ENCODE measurements at places on chromosomes 1 and 21. TPM values are rescaled to one million over a fixed set of nuclear protein-coding genes. Genes with fewer than 3 reads are reported as not detected.
A peak's percentile ranks its signal among the peaks of the same experiment; 100 is the strongest.

Gene ADORA1
- total RNA-seq = 8.6 TPM

Gene CELF3
- total RNA-seq = not detected

Gene B3GALT2
- 0.78 TPM for total RNA-seq

Gene TNFRSF9
- 6.7 TPM for total RNA-seq

Gene CNKSR1
- total RNA-seq = 1.0 TPM

Gene CASQ1
- not detected for total RNA-seq

Gene EMC1
- 51.2 TPM for total RNA-seq

Gene BGLAP
- total RNA-seq = not detected

DNA sequence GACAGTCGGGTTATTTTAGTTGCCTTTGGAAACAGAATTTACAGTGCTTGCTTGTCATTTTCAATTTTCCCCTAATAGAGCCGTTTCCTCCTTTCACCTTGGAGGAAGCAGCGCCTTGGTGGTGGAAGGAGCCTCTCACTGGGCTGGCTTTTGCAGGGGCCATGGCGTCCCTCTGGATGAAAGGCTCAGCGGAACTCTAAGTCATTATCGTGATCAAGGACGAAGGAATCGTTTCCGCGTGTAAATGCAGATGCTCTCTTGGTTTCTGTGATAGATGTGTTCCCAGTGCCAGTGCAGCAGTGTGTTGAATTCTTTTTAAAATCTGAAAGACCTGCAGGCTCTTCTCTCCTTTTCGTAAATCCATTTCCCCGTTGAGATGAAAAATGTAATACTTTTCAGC, 126.2 kb upstream of the LMO4 start:
- DNase-seq = no peak

DNA sequence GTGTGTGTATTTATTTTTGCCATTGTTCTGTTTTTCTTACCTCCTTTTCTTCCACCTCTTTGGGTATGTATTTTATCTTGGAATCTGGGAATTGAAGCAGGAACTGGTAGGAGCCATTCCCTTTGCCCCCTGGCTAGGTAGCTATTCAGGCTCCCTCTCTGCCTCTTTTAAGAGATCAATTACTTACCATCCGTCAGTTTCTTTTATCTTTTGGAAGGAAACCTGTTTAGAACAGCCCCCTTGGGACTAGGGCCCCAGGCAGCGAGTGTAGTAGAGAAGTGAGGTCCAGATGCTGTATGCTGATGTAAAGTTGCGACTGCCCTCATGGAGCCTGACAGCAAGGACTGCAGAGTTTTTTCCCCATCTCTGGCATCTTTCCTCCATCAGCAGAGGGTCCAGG, 41.6 kb downstream of the KIRREL1 start:
- DNase-seq = no peak

- no peak for DNase-seq
Measured at GRCh38 chr1:106798991-106799390, 257.5 kb upstream of the PRMT6 start.

- DNase-seq = no peak
Measured at GRCh38 chr1:2358651-2359640, 32.4 kb downstream of the MORN1 start.

DNA sequence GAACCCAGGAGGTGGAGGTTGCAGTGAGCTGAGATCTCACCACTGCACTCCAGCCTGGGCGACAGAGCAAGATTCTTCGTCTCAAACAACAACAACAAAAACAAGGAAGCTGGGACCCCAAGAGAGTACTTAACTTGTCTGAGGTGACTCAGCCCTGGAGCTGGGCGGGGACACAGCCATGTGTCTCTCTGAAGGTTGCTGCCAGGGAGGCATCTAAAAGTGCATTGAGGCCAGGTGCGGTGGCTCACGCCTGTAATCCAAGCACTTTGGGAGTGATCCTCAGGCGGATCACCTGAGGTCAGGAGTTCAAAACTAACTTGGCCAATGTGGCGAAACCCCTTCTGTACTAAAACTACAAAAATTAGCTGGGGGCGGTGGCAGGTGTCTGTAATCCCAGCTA, 7.7 kb downstream of the IFI6 start:
- no peak for DNase-seq

DNA sequence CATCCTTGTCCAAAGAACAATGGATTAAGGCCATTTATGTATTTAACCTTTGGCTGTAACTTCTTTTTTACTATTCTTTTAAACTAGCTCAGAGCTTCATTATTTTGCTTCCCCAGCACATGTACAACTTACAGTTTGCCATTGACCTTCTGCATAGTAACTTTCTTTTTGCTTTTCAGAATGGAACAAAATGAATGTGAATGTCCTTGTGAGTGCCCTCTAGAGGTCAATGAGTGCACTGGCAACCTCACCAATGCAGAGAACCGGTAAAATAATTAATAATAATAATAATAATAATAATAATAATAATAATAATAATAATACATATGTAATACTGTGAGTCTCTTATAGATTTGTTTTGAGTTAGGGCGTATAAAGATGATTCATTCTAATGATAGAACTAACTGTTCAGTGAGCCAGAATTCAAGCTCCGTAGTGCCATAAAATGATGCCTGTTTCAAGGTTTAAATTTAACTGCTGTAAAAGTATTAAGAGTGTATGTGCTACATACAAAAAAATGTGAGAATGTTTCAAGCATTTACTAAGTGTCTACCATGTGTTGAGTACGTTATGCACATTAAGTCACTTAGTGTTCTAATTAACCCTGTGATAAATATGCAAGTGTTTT, 69.0 kb upstream of the RAVER2 start:
- peak; percentile 10 for DNase-seq

GRCh38 chr1:46461017-46461808, 28.4 kb upstream of the DMBX1 start:
- no peak for DNase-seq

GRCh38 chr1:101965341-101965740, 31.4 kb downstream of the OLFM3 start:
- no peak for DNase-seq

DNA sequence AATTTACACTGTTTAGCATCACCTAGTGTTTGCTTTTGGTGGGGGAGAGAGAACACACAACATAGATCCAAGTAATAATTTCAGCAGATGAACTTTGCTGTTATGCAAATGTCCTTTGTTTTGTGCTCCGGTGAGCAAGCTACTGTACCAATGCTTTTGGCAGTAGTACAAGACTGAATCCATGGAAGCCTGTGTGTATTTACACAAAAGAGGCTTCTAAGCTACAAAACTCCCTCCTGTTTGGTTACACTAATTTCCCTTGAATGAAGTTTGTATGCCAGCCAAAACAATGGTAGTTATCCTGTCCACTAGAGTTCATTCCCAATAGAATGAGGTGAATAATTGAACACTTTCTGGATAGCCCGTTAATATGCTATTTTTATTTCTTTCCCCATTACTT, 320.5 kb downstream of the KCTD3 start:
- DNase-seq = no peak

GRCh38 chr1:6955357-6956094, 170.3 kb downstream of the CAMTA1 start:
- no peak for DNase-seq

DNA sequence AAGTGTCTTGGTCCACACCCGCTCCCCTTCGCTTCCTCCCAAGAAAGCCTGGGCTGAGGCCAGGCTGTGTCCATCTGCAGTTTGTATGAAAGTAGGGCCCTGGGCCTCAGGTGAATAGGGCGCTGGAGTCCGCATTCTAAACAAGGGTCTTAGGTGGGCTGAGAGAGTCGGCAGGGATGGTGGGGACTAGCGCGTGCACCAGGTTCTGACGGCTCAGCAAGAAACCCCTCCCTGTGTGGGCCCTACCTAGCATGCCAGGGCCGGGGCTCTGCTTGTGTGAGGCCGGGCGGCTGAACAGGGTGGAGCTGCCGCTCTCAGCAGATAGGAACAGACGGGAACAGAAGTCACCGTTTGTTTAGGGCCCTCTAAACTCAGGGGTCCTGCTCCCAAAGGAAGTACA, 1.7 kb downstream of the ACTRT2 start:
- no peak for DNase-seq

DNA sequence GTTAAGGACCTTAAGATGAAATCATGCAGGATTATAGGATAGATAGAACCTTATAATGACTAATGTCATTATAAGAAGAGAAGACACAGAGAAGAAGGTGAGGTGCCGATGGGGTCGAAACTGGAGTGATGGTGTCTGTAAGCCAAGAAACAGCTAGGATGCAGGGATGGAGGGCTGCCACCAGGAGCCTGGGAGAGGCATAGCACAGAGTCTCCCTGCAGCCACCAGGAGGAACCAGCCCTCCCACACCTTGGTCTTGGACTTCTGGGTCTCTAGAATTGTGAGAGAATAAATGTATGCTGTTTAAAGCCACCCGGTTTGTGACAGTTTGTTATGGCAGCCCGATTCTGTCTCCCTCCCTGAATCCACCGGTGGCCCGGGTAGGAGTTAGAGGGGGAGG, 337.2 kb upstream of the AJAP1 start:
- no peak for DNase-seq

- DNase-seq = no peak
Measured at GRCh38 chr1:183699616-183700160, 46.6 kb upstream of the APOBEC4 start.

DNA sequence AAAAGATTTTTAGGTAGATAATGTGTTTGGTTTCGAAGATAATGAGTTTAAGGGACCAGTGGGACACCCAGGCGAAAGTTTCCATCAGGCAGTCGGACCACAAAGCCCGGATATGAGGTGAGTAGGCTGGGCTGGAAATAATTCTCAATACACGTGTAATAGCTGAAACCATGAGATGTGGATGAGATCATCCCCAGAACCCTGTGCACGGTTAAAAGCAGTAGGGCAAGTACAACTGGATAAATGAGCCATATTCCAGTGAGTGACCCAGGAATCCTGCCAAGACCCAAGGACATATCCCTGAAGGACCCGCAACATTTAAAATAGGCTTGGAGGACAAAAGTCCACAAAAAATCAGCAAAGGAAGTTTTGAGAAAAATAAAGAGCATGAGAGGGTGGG, 21.5 kb upstream of the NHLH2 start:
- no peak for DNase-seq

Data from glomerular endothelial cell (primary cell).